RPMI7951 (cell line): ENCODE measurements at places on chromosomes 2 and 18. TPM values are rescaled to one million over a fixed set of nuclear protein-coding genes. Genes with fewer than 3 reads are reported as not detected.

GRCh38 chr2:180010701-180011100 lies 3.6 kb upstream of the CWC22 start:
- DNase-seq: no peak

- no peak for DNase-seq
These were observed 24.2 kb downstream of the SNORC start for GRCh38 chr2:232894251-232894650.

DNA sequence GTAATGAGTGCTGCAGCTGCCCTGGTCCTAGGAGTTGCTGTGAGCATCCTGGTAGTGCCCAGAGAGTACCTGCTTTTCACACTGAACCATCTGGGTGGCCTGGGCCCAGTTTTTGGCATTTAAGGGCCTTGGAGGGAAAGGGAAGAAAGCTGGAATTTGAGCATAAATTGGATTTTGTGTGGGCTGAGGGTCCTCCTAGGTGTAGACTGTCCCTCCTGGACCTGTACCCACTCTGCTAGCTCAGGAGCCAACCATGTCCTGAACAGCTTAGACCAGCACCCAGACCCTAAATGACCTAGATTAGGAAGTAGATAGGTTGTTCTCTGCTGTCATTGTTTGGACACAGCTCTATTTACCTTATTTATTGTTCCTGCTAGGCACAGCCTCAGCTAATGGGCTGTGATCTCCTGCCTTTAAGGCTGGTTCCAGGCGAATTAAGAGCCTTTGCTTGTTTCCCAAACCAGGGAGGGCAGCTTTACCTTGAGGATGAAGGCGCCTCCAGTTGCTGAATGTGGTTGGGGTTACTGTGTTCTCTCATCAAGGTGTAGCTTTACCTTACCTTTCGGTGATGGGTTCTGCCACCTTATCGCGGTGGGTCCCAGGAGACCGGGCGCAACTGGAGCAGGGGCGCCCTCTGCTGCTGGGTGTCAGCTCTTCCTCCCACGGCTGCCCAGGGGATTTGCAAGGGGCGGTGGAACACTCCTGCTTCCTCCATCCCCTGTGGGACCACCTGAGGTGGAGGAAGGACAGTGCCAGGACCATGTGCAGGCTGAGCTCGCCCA lies 34.4 kb downstream of the ITGA6 start:
- DNase-seq: peak; percentile 35

- no peak for DNase-seq
These were observed 95.9 kb downstream of the TXNL1 start for GRCh38 chr18:56542476-56542875.

LAMA3 gene
- 0.49 and 2.9 TPM in 2 replicates for total RNA-seq

DNAJC5G gene
- total RNA-seq: not detected in 2 replicates

POTEJ gene
- total RNA-seq: not detected in 2 replicates

TMEM247 gene
- not detected in 2 replicates for total RNA-seq
